Effector CD8-positive, alpha-beta T cell (primary cell): ENCODE measurements at places on chromosomes 13 and 19.

DNA sequence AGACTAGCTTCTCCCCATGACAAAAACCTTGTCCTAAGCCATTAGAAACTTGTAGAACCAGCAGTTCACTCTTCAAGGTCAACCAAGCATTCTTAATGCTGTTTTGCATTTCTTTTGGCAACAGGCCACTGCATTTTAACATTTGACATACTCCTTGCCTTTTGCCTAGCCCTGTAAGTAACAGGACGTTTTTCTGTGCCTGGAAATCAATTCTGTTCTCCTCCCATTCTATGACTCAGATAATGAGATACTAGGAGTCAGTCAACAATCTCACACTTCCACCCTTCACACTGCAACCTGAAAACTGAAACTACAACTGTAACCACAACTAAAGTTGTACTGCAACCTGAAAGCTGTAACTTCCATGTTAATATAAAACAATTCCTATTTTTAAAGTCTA lies 268.7 kb downstream of the MZT1 start:
- no peak for DNase-seq

DNA sequence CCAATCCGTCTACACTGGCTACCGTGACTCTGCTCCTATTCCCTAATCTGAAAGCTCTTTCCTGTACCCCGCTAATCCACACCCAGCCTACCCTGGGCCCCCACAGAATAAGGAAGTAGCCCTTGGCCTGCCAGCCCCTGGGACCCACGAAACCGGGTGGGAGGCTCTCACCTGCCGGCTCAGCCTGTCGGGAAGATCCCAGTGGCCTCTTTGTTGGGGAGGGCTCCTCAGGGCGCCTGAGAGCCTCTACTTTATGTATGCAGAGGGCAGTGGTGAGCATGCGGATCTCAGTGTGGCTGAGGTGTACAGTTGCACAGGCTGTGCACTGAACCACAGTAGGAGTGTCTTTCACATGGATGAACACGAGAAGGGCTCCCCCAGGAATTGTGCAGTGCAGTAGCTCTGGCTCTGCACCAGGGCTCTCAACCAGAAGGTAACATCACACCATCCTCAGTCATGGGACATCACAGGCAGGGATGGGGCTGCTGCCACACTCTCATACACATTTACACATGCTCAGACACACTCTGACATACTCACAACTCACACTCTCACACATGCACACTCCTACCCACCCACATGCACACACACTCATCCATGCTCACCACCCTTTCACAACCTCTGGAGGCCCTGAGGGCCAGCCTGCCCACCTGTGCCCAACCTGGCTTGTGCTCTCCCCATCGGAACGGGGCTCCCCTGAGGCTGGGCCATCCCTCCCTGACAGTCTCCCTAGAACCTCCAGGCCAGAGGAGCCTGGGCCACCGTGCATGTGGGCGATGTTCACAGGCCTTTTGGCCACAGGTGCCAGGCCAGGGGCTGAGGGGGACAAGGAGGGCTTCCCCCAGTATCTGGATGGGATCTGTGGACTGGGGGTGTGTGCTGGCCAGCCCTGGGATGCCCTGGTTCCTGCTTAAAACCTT lies 135.0 kb downstream of the URI1 start:
- no peak for DNase-seq

DNA sequence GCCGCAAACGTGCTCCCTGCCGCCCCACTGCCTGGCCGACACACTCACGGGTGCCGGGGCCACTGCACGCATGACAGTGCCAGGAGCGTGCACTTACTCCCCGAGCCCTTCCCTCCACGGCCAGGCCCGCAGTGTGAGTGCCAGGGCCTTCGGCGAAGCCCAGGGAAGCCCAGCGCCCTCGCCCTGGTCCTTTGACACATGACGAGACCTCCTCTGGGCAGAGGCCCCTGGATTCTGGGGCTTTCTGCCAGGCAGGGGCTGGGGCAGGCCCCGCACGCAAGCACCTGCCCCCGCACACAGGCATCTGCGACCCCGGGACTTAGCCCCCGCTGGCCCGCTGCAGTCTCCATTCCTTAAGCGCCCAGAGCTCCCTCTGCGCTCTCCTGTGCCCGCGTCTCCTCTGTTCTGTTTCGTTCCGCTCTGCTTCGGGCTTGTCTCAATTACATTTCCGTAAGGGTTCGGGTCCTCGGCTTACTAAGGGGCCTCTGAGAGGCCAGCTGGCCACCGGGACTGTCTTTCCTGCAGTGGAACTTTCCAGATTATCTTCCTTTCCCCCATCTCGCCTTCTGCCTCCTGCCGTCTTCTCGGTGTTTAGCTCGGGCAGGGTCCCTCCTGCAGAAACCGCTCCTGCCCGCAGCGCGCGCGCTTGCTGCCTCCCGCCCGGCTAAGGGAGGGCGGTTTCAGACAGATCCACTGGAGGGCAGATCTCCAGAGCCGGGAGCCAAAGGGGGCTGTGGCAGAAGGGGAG lies 98.8 kb downstream of the ING1 start:
- no peak for DNase-seq

DNA sequence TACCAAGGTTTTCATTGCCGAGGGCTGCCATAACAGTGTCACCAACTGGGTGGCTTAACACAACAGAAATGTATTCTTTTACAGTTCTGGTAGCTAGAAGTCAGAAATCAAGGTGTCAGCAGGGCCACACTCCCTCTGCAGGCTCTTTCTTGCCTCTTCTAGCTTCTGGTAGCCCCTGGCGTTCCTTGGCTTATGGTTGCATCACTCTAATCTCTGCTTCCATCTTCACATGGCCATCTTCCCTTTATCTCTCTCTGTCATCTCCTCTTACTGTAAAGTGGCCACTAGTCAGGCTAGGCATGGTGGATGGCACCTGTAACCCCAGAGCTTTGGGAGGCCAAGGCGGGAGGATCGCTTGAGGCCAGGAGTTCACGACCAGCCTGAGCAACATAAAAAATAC lies 38.0 kb upstream of the MRI1 start:
- no peak for DNase-seq

- DNase-seq: no peak
Measured at GRCh38 chr19:41746593-41747227, 8.6 kb upstream of the CEACAM6 start.

DNA sequence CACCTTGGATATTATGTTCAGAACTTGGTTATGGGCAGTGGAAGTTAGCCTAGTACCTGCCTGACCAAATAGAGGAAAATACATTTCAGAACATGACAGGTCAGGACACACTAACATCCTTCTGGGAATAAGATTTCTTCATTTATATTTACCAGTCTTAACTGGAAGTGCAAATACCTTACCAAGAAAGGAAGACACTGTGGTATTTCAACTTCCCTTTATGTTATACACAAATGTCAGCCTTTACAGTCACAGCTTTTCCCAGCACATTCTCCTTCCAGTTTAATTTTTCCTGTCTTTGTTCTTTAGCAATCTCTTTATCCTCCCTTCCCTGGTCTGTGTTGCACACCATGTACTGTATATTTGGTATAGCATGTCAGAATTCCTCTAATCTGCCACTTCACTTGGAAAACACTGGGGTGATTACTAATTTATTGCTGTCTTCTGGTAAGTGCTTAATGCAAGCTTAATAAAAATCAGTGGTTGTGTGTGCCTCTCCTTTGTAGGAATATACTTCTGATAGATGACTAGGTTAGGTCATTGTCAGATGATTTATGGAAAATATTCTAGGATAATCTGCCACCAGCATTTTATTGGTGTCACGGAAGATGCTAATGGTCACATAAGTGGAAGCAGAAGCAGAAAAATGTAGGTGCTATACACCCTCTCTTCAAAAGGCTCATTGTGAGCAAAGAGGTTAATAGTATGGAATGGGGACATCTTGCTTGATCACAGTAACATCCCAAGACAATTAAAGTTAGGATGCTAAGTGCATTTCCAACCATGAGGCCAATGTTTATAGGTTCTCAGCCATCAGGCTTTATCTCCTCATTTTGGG lies 124.3 kb upstream of the STARD13 start:
- DNase-seq: no peak

GRCh38 chr19:29491995-29492577 lies 33.7 kb upstream of the VSTM2B start:
- DNase-seq: no peak

GRCh38 chr13:41767801-41768200 lies 193.1 kb downstream of the VWA8 start:
- no peak for DNase-seq

GRCh38 chr13:77789376-77789775 lies 91.9 kb downstream of the SLAIN1 start:
- no peak for DNase-seq

- no peak for DNase-seq
Measured at GRCh38 chr13:101327871-101328270, 88.4 kb downstream of the NALCN start.

- no peak for DNase-seq
Measured at GRCh38 chr19:54480051-54480450, 7.0 kb upstream of the CDC42EP5 start.

GRCh38 chr19:44582581-44583265 lies 30.6 kb upstream of the IGSF23 start:
- DNase-seq: no peak

DNA sequence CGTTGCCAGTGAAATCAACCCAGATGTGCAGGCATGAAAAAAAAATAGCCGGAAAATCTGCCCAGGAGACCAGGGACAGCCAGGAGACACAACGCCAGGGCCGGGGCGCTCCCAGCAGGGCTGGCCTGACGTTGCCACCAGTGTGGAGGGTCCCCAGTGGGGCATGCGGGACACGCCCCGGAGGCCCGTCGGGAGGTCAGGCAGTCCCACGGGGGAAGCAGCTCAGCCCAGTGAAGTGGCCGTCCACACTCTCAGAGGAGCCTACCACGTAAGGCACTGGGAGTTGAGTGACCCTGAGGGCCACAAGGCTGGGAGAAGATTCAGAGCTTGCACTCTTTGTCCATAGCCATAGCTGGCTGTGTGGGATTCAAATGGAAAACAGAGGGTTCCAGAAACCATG lies 53.2 kb upstream of the GAS6 start:
- no peak for DNase-seq

- no peak for DNase-seq
Measured at GRCh38 chr13:78325585-78325984, 277.8 kb downstream of the POU4F1 start.

GRCh38 chr13:79637133-79637763 lies 156.3 kb downstream of the NDFIP2 start:
- no peak for DNase-seq

GRCh38 chr19:19550485-19550929 lies 12.4 kb downstream of the CILP2 start:
- DNase-seq: no peak

DNA sequence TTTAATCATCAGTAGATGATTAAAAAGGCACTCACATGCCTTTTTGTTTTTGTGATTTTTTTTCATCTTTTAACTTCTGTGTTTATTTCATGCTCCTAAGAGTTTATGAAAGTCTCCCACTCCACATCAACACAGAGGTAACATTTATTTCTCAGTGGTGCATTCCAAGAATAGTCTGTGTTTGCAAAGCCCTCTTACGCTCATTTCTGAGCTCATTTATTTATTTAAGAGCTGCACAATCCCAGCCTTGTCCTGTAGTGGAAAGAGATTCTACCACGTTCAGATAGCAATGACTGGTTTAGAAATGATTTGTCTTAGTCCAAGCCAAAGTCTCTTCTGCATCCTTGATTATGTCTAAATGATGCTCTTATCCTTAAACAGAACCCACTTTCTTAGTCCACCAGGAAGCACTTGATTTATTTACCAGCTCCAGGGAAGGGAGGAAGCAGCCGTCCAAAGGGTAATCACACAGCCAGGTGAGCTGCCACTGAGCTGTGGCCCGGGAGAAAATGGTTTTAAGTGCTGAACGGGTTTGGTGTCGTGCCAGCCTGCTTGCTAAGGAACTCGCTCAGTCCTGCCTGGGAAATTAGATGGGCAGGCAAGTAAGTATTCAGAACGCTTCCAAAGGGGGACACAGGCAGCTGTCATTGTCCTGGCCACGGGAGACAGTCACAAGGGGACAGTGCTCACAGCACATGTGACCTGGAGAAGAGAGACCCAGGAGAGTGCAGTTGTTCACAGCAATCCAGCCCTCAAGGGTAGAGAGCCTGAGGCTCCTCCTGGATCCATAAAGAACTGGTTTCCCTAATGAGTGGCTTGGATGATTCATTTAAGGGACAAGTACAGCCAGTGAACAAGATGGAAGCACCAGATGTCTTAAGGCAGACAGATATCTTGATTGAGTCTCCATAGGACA lies 131.8 kb upstream of the WASF3 start:
- DNase-seq: no peak

GRCh38 chr13:77918391-77919245 lies at the start of gene EDNRB:
Gene EDNRB (minus strand): TSS chr13:77918831. CDS start chr13:77918573, 258 bp downstream.
- DNase-seq: no peak

DNA sequence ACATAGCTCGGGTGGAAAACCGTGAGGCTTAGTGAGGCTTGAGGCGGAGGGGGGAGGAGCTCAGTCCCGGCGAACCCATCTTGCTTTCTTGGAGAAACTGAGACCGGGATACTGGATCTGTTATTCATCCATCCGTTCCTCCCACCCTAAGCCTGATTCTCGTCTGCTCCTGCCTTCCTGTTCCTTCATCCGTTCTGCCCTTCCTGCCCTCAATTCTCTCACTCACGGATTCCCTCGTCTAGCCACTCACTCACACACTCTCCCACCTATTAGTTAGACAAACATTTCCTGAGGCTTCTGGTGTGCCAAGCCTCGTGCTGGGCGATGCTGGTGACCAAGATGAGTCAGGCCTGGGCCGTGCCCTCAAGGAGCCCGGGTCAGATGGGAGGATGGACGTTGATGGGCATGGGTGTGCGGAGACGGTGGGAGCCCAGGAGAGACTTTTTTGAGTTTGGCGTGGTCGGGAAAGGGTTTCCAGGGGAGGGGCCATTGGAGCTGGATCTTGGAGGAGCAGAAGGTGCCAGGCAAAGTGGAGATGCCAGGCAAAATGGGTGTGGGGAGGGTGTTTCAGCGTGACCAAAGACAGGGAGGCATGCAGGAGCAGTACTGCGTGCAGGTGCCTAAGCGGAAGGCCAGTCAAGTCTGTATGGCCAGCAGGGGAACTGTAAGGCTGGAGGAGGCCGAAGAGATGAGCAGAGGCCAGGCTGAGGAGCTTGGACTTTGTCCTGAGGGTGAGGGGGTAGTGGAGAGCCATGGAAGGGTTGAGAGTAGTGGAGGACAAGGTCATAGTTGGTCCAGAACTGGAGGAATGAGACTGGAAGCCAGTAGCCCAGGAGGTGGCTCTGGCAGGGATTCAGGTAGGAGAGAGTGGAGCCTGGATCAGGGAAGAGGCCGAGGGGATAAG lies 7.4 kb upstream of the CNFN start:
- no peak for DNase-seq

DNA sequence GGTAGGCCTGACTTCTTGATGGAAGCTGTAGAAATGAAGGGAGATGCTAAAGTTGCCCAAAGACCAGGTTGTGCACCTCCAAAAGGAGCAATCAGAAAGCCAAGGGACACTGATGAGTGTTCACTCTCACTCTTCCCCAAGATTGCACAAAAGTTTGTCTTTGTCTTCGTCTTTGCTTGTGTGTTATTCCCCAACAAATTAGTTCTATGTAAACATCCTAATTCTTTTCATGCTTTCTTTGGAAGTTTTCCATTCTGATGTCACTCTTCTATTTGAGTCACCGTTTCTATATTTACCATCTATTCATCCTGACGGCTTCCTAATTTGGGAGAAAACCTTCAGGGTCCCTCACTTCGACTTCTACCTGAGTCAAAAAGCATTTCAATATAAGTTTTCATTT lies 3.7 kb upstream of the TMEM272 start:
- no peak for DNase-seq
